ENCODE measurements at places on chromosomes 7 and 10.

DNA sequence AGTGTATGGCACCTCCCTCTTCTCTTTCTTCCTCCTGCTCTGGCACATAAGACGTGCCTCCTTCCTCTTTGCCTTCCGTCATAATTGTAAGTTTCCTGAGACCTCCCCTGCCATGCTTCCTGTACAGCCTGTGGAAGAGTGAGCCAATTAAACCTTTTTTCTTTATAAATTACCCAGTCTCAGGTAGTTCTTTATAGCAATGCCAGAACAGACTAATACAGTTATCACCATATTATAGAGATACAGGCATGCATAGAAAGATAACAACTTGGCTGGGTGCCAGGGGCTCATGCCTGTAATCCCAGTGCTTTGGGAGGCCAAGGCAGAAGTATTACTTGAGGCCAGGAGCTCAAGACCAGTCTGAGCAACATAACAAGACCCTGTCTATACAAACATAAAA is 53.2 kb downstream of the GCC1 start:
- no peak for DNase-seq

DNA sequence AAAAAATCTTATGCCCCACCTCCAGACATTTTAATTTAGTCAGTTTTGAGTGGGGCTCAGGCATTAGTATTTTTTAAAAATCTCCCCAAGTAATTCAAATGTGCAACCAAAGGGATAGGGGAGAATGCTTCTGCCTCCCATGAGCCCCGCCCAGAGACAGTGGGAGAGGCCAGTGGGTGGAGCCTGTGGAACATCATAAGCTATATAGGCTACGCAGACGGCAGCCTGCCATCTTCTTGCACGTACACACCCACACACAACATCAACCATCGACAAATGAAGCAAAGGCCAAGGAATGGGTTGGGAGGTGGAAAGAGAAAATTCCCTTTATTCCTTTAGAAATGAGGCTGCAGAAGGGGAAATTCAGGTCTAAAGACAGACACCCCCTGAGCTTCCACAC is 25.2 kb downstream of the CREB3L2 start:
- DNase-seq, result no peak

- no peak for DNase-seq
These were observed 132.6 kb downstream of the RPS24 start for GRCh38 chr10:78166261-78166660.

DNA sequence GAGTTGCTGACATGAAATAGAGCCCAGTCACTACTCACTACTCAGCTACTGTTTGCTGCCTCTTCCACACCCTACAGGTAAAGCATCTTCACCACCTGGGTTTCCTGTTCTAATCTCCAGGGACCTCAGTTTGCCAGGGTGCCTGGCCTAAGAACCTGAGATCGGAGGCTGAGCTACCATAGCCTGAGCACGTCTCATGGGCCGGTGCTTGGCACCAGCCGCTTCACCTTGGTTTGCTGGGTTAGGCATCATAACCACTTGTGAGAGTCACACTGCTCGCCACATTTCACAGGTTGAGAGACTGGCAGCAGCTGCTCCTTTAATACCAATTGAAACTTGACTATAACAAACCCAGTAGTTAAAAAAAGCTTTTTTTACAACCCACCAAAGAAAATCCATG is 75.1 kb downstream of the EMX2 start:
- no peak for DNase-seq

GRCh38 chr10:10490581-10490980 is 527.1 kb upstream of the CELF2 start:
- DNase-seq, result no peak

DNA sequence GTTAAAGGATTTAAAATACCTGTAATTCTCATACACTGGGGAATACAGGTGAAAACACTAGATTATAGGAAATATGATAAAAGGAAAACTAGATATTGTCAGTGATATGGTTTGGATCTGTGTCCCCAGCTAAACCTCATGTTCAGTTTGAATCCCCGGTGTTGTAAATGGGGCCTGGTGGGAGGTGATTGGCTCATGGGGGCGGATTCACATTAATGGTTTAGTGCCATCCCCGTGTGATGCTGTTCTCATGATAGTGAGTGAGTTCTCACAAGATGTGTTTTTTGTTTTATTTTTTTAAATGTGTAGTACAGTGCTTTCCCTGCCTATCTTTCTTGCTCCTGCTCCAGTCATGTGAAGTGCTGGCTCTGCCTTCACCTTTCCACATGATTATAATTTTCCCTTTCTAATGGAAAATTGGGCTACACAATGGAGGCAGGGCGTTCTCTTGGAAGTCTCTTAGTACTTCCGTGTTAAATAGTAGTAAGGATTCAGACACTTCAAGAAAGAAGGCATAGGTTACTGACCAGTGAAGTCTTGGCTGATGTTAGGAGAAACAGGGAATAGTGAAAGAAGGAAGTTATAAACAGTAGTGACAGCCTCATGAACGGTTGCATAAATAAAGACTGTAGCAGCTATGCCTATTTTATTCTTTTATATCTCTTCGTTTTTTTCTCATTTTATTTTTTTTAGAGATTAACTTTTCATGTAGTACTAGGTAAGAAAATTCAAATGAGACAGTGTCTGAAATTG is 386.4 kb downstream of the SUGCT start:
- no peak for DNase-seq

- no peak for DNase-seq
These were observed 7.8 kb upstream of the UBE2D1 start for GRCh38 chr10:58326967-58327381.

GRCh38 chr7:139106959-139107358 is 2.6 kb downstream of the ZC3HAV1 start:
- DNase-seq, result no peak

DNA sequence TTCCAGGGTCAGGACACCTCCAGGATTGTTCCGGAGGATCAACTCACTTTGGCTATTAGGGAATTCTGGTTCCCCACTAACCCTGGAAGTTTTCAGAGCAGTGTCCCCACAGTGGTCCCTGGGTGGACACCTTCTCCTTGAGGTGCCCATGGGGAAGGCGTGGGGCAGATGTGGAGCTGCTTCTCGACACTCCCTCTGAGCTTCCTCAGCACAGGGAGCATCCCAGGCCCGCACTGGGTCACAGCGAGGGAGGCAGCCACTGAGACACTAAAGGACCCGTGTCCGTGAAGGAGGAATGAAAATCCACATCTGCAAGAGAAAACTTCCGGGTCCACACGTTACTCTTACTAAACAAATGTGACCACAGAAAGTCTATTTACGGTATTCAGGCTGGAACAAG is 48.2 kb upstream of the MNX1 start:
- DNase-seq, result no peak

GRCh38 chr7:135879233-135879632 is 97.9 kb downstream of the MTPN start:
- no peak for DNase-seq
